ENCODE measurements at places on chromosomes 4 and X.

DNA sequence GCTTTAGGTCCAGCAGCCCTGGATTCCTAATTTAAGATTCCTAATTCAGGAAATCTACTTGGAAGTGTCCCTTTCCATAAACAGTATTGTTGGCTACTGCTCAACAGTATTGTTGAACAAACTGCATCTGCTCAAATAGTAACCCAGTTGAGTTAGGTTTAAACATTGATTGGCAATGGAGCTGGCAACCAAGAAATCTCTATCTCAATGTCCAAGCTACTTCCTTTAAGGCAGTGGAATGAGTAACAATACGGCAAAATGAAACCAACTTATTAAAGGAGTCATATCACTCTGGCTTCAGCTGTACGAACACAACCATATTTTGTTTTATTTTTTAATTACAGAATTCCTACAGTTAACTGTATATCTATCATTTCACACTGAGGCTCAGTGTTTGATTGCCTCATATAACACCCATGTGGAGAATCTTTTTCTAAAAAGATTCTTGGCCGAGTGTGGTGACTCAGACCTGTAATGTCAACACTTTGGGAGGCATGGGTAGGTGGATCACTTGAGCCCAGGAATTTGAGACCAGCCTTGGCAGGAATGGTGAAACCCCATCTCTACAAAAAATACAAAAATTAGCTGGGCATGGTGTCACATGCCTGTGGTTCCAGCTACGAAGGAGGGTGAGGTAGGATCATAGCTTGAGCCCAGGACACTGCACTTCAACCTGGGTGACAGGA lies 71.7 kb upstream of the IL13RA1 start:
- peak; percentile 71 for DNase-seq

GRCh38 chrX:52933976-52934703 lies 24.2 kb downstream of the FAM156A start:
- DNase-seq: no peak

DNA sequence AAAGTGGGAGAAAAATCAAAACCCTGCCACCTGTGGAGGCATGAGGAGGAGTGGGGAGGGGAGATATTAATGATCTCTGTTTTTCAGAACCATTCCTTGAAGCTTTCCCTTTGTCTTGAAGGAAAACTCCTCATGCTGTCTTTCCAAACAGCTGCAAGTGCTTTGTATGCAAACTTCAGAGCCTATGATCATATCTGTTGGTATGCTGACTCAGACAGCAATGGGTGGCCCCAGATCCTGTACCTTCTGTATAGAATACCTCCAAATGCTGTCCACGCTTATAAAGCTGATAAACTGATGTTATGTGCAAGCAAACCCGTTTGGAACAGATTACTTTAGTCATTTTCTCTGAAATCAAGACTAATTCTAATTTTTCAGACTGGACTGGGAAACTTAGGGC lies 31.9 kb downstream of the BMP15 start:
- DNase-seq: no peak

DNA sequence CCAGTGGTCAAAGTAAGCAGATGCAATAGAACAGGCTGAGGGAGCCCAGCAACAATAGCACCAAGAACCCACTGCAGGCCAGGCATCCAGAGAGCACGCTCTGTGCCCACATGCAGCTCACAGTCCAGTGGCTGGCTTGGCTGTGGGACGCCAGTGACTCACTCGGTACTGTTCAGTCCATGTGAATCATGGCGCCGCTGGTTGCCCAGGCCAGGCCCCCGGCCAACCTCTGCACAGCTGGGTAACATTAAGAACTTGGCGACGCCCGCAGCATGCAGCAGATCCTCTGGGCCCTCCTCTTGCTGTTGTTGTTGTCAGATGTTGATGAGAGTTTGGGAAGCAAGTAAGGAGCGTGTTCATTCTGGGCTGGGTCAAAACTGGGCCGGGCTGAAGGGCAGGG lies 60.5 kb downstream of the MSX1 start:
- DNase-seq: peak; percentile 42

DNA sequence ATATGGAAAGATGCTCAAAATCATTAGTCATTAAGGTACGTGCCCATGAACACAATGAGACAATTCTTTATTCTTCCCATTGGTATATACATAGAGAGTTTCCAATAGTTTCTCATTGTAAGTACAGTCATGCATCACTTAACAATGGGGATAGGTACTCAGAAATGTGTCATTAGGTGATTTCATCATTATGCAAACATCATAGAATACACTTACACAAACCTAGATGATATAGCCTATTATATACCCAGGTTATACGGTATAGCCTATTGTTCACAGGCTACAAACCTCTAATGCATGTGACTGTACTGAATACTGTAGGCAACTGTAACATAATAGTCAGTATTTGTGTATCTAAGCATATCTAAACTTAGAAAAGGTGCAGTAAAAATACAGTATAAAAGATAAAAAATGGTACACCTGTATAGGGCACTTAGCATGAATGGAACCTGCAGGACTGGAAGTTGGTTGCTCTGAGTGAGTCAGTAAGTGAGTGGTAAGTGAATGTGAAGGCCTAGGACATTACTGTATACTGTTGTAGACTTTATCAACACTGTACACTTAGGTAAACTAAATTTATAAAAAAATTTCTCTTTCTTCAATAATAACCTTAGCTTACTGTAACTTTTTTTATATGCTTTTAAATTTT lies 49.6 kb downstream of the KLHL13 start:
- DNase-seq: no peak

GRCh38 chrX:17654116-17654515 lies 83.2 kb upstream of the SCML1 start:
- no peak for DNase-seq

DNA sequence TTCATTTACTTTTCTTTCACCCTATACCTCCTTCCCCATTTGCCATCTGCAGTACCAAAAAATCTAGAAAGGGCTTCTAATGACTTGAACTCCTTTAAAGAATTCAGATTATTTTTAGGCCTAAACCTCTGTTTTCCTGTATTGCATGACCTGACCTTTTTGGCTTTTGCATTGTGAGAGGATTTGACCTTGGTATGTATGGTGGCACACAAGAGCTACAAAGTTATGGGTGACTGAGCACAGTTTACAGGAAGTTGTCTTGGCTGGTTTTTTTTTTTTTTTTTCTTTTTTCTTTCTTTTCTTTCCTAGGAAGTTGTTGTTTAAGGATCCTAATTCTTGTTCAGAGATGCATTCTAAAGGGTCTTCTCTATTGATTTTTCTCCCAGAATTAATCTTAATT lies 32.0 kb upstream of the MTMR8 start:
- DNase-seq: no peak

GRCh38 chrX:6024204-6024603 lies 204.5 kb downstream of the NLGN4X start:
- no peak for DNase-seq

DNA sequence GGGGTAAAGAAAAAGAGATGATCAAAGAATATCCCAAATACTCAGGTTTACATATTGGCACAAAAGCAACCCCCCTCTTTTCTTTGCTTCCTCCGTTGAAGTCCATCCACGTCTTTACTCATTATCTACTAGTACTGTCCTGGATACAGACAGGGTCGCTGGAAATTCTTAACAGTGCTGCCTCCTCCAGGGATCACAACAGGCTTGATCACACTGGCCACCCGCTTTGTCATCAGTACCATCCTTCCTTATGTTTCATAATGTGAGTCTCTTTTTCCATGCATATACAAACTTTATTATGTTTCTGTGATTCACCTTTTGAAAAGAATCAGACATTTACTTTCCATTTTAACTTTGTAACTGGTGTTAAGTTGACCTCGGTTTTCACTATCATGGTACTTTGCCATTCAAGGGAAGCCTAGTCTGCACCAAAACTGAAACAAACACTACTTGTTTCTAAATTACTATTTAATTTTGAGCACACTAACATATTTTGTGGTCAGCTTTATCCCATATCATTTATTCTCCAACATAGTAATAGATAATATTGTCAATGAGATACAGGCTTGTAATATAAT lies 387.5 kb upstream of the PPP1R2C start:
- DNase-seq: no peak

DNA sequence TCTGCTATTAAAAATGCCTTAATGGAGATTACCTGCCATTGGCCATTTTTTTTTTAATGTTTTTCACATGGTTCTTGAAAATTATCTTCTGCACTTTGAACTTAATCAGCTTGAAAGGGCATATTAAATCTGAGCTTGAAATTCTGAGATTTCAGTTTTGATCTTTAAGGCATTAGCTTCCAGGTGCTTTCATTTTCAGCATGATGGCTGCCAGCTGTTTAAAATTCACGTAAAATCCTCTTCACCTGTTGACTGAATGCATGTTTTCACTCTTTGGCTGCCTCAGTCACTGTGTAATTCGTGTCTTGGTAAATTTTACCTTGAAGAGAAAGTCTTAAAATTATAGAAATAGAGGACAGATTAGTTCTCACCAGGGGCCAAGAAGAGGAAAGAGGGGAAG lies 39.6 kb downstream of the SMAD1 start:
- DNase-seq: no peak

DNA sequence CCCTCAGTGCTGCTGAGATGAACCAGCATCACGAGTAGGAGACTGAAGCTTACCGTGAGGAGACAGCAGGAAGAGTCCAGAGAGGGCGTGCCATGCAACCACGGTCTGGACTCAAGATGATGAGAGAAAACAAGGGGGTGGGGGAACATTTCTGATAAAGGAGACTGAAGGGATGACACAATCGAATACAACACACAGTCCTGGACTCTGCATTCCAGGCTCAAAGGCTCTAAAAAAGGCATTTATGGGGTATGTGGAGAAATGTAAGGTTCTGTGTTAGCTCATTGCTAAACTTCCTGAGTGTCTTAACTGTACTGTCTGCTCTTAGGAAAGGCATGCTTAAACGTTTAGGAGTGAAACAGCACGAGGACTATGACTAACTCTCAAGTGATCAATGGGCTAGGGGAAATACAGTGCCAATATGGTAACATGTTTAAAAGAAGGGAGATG lies 20.6 kb upstream of the IRAK1 start:
- peak; percentile 93 for DNase-seq

DNA sequence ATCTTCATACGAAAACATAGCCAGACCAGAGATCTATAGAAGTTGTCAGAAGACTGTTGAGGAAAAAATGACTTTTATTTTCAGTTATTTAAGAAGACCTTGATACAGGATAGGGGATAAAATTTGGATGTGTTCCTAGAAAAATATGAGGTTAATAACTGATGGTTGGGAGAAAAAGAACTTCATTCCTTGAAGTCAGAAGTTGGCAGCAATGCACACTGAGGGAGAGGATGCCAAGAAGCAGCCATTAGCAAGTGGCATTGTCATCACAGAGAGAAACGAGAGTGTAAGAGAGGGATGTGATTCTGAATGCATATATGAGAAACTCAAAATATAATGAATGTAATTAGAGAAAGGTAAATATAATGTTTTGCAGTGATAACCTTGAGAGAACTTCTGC lies 382.1 kb upstream of the EPHA5 start:
- DNase-seq: peak; percentile 20

DNA sequence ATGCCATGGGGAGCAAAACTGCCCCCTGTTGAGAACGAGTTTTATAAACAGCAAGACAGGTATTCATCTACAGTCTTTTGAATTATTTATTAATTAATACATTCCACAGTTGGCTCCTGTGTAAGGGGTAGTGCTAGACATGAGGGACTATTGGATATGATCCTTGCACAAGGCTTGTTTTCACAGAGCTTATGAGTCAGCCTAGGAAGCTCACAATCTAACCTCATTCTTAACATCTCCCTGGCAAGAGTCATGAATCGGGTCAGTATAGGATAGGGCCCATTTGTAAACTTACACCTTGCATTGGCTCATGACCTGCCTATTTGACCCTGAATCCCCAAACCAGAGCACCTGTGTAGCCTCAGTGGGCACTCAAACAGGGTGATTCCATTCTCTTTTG lies 209.1 kb upstream of the HCCS start:
- DNase-seq: peak; percentile 66

GRCh38 chrX:119655125-119655524 lies 37.8 kb downstream of the SEPTIN6 start:
- DNase-seq: peak; percentile 88

GRCh38 chr4:15711762-15712161 lies 8.9 kb downstream of the BST1 start:
- no peak for DNase-seq

DNA sequence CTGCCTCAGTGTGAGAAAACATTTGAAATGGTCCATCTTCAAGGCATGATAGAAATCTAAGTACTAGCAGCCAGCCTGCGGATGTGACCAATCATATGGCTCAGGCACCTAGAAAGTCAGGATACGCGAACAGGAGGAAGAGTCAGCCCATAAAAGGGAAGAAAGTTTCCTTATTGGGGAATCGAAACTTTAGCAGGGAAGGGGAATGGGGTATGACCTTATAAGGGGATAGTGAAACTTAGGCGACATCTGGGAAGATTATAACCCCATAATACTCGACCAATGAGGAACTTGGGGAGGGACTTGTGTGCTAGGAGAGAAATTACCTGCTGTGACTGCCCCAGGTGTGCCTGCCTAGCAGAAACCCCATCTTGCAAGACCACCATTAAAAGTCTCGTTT lies 26.2 kb upstream of the PYURF start:
- DNase-seq: no peak

- DNase-seq: peak; percentile 43
Observed at GRCh38 chr4:140103676-140104075, 50.3 kb downstream of the MAML3 start.

Data from EH (cell line).